Thyroid gland (tissue), 4 donors: ENCODE measurements at places on chromosomes 16 and 17. TPM values are rescaled to one million over a fixed set of nuclear protein-coding genes. Genes with fewer than 3 reads are reported as not detected.

The TANC2 gene
- 22.2 TPM for total RNA-seq

The EARS2 gene
- 30.9 TPM for total RNA-seq

The PPY gene
- not detected for total RNA-seq

DNA sequence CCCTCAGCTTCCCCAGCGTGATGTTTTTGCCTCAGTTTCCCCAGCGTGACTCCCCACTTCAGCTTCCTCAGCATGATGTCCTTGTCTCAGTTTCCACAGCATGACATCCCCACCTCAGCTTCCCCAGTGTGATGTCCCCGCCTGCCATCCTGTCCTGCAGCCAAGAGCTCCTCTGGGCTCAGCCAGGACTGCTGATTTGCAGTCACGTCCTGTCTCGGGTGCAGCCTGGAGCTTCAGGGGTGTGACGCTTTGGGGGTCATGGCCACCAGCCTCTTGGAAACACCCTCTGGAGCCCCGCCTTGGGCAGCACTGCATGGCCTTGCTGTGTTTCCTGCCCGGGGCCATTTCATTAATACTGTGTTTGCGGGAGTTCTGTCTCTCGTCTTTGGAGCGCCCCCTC is 16.5 kb upstream of the NUDT16L1 start:
- no peak for DNase-seq

DNA sequence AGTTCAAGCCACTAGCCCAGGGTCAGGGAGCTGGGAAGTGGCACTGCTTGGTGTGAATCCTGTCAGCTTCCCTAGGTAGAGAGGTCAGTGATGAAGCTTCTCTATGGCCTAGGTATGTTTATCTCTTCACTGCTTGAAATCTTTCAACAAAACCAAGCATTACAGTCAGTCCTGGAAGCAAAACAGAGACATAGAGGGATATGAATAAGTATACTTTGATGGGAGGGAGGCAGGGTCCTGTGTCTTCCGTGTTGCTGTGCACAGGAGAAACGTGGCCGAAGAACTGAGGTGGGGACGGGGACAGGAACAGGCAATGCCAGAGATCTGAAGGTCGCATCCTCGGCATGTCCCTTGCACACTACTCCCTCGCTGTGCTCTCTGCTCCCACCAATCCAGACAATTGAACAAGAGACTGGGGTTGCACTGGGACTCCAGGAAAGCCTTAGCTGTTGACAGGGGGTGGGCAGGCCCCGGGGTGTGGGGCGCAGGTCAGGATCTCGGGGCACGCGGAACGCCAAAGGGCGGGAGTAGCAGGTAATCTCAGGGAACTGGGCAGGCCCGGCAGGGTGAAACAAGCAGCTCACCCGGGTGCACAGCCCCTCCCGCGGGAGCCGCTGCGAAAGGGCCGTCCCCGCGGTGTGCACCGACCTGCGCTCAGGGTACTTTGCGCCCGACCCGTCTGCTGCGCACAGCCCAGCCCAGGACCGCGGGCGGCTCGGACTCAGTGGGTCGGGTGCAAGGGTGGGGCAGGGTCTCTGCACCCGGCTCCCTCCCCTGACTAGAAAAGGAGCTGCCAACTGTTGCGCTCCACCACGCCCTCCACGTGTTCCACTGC is at the start of gene MT1H:
Gene MT1H (plus strand): TSS at position 810 of the 835 bp plus-strand sequence. CDS start 71 bp downstream, outside the sequence.
- peak; percentile 66 for DNase-seq

GRCh38 chr16:65829076-65829475 is 537.4 kb upstream of the CDH5 start:
- DNase-seq: no peak

- DNase-seq: no peak
Measured at GRCh38 chr16:67543036-67543435, 14.4 kb downstream of the RIPOR1 start.
